Stimulated activated CD8-positive, alpha-beta memory T cell treated with anti-CD3 and anti-CD28 coated beads, Interleukin-7, amount 100 ng/mL, for 24 hours (primary cell): ENCODE measurements at places on chromosomes 2 and 18.

GRCh38 chr2:46942891-46943626, 27.5 kb upstream of the MCFD2 start:
- DNase-seq, result no peak

DNA sequence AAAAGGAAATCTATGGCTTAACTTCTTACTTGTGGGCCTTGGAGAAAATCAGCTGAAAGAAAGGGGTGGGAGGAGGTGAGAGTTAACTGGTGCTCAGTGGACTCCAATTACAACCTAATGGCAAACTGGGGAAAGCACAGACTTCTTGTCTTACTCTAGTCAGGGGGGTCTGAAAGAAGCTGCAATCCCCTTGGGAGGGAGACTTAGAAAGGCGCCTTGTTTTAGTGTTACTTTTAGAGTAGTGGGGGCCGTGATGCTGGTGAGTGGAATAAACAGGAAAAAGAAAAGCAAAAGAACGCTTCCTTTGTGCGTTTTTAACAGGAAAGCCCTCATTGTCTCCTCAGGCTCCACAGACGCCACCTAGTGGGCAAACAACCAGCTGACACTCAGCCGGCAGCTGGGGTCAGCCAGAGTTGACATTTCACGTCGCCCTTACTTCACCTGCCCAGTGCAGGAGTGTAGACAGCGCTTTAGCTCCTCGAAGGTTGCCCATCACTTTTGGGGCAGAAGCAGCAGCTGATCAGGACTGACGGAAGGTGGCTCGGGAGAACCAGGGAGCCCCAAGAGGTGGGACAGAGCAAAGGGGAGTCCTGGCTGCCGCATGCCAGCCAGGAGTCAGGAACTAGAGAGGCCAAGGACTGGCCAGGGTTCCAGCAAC, 55.9 kb upstream of the GORASP2 start:
- peak; percentile 56 for DNase-seq

DNA sequence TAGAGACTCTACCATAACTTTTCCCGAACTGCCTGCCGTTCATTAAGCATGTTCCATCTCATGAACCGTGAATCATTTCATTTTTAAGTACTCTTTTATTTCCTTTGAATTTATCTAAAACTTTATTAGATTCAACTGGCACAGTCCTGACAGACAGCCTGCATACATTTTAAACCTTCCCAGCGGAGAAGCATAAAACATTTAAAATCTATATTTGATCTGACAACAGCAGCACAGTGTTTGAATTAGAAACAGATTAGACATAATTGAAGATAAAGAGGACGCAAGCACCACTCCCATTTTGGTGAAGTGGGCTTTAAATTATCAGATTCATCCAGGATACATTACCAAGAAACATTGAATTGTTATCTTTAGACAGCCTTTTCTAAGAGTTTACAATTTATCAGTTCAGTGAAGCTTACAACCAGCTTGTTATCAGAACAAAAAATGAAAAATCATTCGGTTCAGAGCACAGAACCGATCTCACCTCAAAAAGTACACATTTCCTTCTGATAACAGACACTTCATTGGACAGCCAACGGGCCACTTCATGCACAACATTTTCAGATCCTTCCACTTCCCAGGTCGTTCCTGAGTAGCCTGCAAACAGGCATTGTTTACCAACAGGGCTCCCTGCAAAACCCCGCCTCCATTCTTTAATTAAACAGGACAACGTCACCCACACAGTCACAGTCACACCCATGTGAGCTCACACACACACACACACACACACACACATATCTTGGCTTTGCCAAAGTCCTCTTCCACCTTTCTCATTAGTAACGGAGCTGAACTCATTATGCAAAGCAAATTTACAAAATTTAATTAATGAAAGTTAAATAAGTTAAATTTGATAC, 171.2 kb downstream of the SP3 start:
- DNase-seq, result no peak

- no peak for DNase-seq
Observed at GRCh38 chr2:141062031-141062430, 1068.8 kb downstream of the LRP1B start.

- DNase-seq, result no peak
Observed at GRCh38 chr18:3605486-3605952, 155.5 kb downstream of the TGIF1 start.

DNA sequence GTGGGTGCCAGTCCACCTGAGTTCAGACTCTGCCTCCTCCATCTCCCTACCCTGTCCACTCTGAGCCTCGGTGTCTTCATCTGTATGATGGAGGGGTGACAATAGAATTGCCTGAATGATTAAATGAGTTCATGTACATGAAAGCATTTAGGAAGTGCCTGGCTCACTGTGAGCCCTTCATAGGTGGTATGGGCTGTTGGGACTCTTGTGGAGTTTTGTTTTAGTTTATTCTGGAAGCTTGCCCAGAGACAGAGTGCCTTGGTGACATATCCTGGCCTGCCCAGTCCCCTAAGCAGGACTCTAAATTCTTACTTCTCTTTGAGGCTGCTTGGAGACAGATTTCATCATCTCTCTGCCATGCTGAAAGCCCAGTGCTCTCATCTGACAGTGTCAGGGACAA, 24.5 kb upstream of the GIGYF2 start:
- DNase-seq, result no peak
